ENCODE measurements at places on chromosomes 6 and 20.

- no peak for DNase-seq
Observed at GRCh38 chr6:131910219-131910589, 41.0 kb downstream of the CCN2 start.

DNA sequence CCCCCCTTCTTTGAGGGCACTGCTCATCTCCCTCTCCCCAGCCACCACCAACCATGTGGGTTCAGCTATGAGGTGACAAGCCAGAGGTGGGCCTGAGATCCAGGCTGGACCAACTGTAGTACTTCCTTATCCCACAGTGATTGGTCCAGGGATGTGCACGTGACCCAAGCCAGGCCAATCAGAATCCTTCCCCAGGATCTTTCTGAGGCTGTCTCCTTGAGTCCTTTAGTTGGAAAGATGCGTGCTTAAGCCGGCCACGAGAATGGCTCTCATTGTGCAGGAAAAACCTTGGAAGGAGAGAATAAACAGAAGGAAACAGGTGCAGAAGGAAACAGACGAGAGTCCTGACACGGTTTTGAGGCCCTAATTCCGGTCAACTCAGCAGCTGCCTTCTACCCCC is 39.2 kb downstream of the ZC3H12D start:
- no peak for DNase-seq

DNA sequence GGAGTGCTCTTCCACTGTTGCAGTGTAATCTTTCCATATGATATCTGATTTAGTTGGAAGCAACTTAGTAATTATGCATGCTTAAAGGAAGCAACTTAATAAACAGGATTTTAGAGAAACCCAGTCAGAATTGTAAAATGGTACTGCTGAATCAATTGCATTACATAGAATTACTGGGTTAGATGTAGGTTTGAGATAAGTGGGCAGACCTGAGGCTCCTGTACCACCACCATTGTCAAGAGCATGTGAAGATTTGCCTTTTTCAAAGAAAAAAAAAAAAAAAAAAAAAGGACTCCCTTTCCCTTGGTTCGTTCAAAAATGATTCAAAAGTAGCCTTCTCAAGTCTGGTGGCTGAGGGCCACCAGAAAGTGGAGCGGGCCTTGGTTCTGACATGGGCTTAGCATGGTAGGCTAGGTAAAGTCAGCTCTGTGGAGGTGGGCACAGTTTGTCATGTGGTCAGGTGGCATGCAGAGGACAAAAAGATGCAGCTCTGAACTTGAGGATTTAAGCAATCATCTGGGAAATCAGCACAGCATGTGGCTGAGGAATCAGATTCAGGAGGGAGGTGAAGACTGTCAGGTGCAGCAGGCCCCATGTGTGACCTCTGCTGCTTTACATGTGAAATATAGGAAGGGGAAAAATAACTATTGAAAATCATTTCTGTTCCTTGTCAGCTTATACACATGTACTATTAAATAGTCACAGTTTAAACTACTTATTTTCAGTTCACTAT is 32.4 kb downstream of the ARID1B start:
- DNase-seq: no peak

DNA sequence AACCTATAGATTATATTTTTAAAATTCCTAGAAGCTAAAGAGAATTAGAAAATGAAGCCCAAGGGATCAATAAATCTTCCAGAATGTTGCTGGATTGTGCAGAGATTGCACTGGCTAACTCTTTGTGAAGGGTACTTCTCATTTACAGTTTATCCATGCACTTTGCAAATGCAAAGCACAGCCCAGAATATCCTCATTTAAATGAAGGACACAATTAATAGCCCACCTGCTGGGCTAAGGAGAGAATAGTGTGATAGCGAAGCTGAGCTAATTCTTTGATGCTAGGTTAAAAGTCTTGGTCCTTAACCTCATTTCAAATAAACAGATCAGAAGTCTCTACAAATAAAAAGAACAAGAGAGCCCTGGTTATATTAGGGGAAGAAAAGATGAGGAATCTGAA is 72.5 kb downstream of the SMPDL3A start:
- no peak for DNase-seq

DNA sequence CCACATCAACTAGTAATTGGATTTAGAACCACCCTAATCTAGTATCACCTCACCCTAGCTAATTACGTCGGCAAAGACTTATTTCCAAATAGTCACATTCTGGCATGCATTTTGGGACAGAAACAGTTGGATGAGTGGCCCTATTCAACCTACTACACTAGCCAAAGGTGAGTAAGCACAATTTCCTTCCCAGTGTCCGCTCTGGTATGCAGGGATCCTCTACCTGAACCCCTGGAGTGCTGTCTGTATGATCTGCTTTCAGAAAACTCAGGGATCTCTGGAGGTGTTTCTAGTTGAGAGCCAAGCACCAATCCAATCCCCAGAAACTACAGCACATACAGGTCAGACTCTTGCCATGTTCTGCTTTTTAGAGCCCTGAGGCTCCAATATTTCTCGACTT is 717.4 kb upstream of the MANEA start:
- DNase-seq: no peak

All from activated T-cell treated with anti-CD3 and anti-CD28 coated beads for 48 hours (primary cell).